ENCODE measurements at places on chromosomes 13 and 19.
A peak's percentile ranks its signal among the peaks of the same experiment; 100 is the strongest.

DNA sequence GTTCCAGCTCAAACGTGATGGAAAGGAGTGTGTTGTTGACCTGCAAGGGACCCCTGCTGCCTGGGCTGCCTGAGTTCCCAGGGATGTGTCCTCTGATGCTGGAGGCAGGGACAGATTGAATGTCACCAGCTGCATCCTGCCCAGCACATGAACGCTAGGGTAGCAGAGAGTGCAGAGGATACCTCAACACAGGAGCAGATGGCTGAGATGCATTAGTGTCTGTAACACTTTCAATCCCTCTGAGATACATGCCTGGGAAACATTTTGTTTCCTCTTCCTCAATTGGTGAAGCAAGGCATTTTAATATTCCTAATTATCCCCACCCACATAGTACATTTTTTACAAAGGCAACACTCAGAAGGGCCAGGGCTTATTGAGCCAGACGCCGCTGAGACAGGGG lies 106.4 kb upstream of the UBL3 start:
- no peak for DNase-seq

DNA sequence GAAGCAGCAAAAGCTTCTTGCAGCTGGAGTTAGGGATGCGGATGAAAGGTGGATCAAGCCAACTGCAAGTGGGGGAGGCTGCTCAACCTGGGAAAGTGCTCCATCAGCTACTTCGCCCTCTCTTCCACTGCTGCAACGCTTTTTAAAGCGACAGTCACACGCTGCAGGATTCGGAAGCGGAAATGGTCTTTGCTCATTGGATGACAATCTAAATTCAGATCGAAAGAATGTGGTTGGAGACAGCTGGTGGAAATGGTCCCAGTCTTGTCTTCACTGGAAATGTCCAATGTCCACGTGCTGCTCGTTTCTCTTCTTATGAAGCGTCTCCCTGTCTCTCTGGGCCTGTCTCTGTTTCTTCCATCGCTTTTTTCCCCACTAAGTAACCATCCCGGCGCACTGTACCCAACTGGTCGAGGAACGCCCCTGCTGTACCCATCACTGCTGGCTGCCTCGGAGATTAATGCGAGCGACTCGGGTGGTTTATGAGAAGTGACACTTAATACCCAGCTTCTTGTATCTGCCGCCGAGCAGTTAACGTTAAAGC lies 2.1 kb upstream of the FGF9 start:
- peak; percentile 37 for DNase-seq

DNA sequence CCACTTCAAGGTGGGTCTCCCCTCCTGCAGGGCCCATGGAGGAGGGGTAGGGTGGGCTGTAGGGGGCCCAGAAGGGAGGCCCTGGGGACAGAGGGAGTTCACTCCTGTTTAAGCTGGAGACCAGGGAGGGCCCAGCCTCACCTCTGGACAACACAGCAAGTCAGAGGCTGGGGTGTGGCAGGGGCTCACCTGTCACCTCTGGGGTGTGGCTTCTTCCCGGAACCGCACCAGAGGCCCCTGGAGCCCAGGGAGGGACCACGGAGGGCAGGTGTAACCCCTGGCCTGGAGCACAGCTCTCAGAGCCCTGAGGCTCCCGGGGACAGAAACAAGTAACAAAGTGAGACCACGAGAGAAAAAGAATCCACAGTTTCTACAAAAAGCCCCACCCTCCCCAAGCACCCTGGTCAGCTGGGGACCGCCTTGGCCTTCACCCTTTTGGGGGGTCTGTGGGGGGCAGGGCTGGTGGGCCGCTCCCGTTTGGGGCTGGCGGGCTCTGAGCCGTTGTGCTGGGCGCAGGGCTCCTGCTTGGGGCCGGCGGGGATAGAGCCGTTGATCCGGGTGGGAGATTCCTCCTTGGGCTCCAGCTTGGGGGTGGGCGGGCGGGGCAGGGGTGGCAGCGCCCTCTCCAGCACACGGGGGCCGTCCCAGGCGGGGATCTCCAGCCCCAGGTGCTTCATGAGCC lies 8.0 kb downstream of the SIRT6 start:
- DNase-seq, result no peak

DNA sequence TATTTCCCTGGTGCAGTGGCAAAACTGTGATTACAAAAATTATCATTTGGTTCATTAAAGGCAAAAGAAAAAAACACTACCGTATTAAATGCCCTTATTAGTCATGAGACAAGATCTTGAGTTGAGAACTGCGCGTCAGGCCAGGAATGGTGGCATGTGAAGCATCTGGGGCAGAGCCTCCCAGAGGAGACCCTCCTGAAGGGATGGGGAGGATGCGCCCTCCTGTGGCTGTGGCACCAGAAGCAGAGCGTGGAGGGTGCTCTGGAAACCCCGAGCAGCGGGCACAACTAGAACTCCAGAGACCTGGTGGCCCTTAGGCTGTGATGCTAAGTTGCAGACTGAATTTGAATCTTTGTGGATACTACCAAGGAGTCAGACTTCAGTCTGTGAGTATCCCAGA lies 11.5 kb downstream of the CUL4A start:
- DNase-seq, result no peak

DNA sequence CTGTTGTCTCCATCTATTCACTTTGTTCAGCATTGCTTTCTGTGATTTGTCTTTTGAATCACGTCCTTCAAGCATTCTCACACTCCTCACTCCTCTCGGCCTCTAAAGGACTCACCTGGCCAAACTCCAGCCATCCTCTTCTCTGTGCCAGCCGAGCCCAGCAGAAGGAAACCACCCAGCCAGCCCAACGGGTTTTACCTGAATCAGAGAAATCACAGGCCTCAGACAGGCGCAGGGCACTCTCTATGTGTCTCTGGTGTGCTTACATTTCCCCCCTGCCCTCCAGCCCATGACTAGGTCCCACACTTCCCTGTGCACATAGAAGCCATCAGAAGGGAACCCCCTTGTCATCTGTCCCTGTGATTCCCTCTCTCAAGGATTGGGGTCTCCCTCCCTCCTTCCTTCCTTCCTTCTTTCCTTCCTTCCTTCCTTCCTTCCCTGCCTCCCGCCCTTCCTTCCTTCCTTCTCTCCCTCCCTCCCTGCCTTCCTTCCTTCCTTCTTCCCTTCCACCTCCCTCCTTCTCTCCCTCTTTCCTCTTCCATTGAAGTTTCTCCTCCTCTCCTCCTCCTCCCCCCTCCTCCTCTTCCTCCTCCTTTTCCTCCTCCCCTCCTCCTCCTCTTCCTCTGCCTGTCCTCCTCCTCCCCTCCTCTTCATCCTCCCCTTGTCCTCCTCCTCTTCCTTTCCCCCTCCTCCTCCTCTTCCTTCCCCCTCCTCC lies 8.8 kb upstream of the ZNF541 start:
- no peak for DNase-seq

GRCh38 chr19:5147978-5148793 lies 179.3 kb downstream of the KDM4B start:
- peak; percentile 93 for DNase-seq

GRCh38 chr13:60327511-60327910 lies 69.5 kb upstream of the TDRD3 start:
- no peak for DNase-seq

DNA sequence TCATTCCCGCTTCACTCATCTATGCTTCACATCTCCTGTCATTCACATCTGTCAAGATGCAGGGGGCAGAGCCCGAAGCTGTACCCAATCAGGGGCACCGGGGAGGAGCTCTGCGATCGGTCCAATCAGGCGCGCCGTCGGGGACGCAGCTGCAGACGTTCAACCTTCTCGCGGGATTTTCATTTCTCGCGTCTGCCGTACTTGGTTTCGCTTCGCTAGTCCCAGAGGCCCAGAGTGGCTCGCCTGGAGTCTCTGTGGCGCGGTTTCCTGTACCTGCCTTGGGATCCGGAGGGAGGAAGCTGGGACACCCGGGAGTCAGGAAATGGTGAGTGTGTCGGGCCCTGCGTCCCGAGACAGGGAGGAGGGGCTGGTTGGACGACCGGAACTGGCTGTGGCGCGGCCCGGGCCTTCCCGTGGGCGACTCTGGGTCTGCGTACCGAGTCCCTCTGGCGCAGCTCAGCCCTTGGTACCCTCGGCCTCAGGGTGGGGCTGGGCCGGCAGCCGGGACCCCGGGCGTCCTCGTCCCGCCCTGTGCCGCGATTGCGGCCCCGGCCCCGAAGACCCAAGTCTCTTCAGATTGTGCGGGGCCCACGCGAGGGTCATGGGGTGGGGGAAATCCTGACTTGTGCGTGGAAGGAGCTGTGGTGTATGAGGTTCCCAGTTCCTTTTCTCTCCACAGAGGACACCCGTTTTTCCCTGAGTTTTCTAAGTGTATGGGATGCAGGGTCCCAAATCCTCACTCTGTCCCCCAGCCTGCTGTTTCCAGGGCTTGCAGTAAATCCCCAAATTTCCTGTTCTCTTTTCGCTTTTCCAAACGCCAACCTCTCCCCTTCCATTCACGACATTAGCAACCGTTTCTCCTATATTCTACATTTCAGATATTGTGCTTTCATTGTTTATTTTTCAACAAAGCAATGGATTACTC lies at the start of gene ZNF136:
Gene ZNF136, plus strand, starts transcription at position 215 of the 925 bp plus-strand sequence. Its CDS starts 108 bp downstream, at position 323.
- DNase-seq, result peak; percentile 99

DNA sequence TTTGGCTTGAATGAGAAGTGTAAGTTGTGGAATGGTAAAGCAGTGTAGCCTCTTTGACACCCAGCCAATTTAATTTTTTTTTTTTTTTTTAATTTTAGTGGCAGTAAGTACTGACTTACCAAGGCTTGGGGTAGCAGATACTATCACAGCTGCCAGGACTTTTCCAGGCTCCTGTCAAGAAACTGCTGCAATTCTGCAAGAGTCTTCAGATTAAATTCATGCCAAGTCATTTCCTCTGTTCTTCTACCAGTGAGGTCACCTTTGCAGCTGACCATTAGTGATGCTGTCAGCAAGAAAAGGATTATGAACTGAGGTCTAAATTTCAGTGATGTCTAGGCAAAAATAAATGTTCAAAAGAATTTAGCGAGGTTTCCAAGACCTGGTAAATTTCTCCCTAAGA lies 91.2 kb downstream of the GGACT start:
- peak; percentile 22 for DNase-seq

DNA sequence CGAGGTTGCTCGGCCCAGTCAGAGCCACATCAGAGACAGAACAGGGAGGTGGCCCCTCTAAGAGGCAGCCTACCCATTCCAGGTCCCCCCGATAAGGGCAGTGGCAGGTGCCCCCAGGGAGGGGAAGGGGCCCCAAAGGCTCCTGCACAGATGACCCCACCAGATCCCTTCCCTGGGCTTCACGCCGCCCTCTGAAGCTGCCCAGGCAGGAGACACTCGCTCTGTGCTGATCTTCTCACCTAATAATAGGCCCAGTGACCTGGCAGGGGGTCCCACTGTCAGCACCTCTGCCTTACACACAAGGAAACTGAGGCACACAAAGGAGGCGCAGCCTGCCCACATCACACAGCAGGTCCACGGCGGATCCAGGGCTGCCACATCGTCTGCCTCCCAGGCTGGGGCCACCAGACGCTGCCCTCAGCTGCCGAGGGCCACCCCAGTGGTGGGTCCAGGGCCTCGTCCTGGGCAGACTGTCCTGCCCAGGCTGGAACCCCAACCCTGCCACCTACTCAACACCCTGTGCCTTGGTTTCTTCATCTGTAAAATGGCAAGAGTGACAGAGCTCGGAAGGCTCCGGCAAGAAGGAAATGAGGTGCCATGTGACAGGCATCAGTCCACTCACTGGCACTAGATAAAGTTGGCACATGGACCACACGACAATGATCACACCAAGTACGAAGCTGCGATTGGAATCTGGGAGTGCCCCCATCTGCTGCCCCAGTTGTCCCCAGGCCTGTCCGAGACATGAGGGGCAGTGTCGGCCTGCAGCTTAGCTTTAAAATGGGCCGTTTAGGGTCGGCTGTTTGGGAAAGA lies 56.5 kb downstream of the KLF2 start:
- no peak for DNase-seq

- DNase-seq, result peak; percentile 92
Observed at GRCh38 chr19:13150187-13150930, at the start of the genes IER2 and STX10. IER2 (plus strand) TSS chr19:13150411; CDS start chr19:13153187, 2,776 bp downstream. STX10 (minus strand) TSS chr19:13150375; CDS start chr19:13150173, 202 bp downstream.

DNA sequence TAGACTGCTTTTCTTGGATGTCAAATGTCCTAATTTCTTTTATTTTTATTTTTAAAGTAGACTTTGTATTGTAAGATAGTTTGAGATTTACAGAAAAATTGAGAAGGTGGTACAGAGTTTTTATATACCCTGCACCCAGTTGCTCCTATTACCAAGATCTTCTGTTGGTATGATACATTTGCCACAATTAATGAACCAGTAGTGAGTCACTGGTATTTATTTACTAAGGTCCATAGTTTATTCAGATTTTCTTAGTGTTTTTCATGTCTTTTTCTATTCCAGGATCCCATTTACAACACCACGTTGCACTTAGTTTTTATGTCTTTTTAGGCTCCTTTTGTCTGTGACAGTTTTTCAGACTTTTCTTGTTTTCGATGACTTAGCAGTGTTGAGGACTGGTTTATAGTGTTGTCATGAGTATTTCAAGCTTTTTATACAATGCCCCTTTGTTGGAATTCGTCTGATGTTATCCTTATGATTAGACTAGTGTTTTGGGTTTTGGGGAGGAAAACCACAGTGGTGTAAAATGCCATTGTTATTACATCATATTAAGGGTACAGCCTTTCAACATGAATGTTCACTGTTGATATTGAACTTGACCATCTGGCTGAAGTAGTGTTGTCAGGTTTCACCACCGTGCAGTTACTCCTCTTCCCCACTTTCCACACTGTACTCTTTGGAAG lies 35.9 kb downstream of the COG3 start:
- peak; percentile 48 for DNase-seq

DNA sequence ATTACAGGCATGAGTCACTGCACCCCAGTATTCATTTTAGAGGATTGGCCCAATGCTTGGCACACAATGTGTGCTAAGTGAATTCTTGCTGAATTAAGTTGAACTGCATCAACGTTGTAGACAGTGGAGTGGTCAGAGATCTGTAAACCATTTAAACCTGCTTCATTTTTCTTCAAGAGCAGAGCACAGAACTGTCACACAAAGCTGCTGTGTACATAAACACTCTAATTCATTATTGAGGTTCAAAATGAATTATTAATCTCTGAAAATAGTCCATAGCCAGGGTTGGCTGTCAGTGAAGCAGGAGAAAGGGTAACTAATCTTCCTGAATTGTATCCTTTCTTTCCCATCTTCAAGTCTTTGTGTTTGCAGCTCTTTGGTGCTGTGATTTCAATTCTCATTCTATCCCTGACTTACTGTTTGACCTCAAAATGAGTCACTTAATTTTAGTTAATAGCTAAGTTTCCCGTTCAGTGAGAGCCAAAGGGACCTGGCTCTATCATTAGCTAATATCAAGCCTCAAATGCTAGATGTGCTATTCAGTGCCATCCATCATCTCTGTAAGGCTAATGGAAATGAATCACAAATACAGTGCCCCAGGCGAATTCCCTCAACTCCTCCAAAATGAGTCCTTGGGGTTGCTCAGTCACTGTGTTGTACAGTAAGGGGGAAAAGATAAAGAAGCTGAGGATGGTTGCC lies 77.0 kb upstream of the TSC22D1 start:
- peak; percentile 20 for DNase-seq

- no peak for DNase-seq
Observed at GRCh38 chr19:4385291-4386040, 14.9 kb downstream of the SH3GL1 start.

All from AG20443 (cell line).